Activated CD4-positive, alpha-beta T cell treated with anti-CD3 and anti-CD28 coated beads for 48 hours (primary cell): ENCODE measurements at places on chromosomes 3 and 15.

GRCh38 chr3:123883701-123884202, 380 bp downstream of the MYLK start:
- DNase-seq: no peak

DNA sequence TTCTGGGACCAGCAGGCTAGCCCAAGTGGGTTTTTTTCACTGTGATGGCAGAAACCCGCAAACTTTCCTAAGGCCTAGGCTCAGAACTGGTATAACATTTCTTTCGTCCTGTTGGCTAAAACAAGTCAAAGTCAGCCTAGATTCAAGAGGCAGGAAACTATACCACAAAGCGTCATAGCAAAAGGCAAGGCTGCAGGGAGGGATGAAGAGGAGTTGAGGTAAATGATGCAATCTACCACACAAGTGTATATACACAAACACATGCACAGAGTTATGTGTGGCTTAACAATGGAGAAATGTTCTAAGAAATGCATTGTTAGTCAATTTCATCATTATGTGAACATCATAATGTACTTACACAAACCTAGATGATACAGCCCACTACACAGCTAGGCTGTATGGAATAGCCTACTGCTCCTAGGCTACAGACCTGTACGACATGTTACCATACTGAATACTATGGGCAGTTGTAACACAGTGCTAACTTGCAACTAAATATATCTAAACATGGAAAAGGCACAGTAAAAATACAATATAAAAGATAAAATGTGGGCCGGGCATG, 225.6 kb downstream of the TBL1XR1 start:
- no peak for DNase-seq

- DNase-seq: no peak
These were observed 812.3 kb downstream of the NSUN3 start for GRCh38 chr3:94875149-94875548.

DNA sequence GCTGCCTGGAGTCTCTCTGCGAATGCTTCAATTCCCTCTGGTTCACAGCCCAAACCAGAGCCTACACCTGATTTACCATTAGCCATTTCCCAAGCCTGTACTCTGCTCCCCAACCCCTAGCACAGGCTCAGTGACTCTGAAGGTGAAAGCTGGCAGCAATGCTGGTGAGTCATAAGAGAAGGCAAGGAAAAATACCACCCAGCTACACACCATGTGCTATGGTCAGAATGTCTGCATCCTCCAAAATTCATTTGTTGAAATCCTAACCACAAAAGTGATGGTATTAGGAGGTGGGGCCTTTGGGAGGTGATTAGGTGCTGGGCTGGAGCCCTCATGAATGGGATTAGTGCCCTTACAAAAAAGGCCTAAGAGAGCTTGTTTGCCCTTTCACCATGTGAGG, 117.1 kb upstream of the TJP1 start:
- DNase-seq: no peak

DNA sequence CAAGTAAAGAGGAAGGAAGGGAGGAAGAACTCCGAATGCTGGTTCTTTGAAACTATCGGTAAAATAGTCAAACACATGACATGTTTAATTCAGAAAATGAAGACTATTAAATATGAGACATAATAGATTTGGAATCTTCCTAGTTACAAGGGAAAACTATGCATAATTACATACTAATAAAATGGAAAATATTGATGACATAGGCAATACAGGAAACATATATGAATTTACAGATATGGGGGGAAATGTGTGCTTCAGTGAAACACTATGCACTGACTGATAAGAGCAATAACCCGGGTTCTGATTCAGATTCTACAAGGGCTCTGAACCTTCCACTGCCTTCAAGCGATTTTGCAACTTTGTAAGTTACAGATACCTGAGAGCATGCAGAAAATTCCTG, 185.9 kb downstream of the PDE8A start:
- no peak for DNase-seq

- no peak for DNase-seq
These were observed 143.7 kb upstream of the NAALADL2 start for GRCh38 chr3:174715386-174715785.

GRCh38 chr3:48190911-48191310, 2.7 kb upstream of the CDC25A start:
- no peak for DNase-seq

DNA sequence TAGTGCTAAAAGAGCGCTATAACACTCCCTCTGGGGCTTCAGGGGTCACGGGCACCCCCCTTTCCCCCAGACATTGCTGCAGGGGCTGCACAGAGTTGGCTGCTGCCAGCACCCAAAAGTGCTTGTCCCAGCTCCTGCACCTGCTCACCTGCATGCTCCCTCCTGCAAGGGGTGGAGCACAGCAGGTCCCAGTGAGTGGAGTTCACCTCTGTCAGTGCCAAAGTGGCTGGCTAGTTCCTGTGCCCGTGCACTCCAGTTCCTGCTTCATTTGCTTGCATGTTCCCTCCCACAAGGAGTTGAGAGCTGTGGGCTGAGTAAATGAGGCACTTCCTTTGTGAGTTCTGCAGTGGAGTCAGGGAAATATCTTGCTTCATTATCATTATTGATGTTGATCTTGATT, 476.9 kb downstream of the SQOR start:
- no peak for DNase-seq

- no peak for DNase-seq
These were observed 790.7 kb downstream of the ROBO1 start for GRCh38 chr3:78977073-78977472.

GRCh38 chr3:96756516-96756915, 57.9 kb upstream of the EPHA6 start:
- no peak for DNase-seq

GRCh38 chr15:51314391-51315337, 23.7 kb downstream of the CYP19A1 start:
- DNase-seq: no peak

GRCh38 chr3:128066114-128066513, 13.9 kb downstream of the SEC61A1 start:
- DNase-seq: no peak

GRCh38 chr3:45547764-45548680, 46.5 kb upstream of the LIMD1 start:
- DNase-seq: no peak

- DNase-seq: no peak
These were observed 61.2 kb downstream of the ADAMTSL3 start for GRCh38 chr15:83714939-83715628.

DNA sequence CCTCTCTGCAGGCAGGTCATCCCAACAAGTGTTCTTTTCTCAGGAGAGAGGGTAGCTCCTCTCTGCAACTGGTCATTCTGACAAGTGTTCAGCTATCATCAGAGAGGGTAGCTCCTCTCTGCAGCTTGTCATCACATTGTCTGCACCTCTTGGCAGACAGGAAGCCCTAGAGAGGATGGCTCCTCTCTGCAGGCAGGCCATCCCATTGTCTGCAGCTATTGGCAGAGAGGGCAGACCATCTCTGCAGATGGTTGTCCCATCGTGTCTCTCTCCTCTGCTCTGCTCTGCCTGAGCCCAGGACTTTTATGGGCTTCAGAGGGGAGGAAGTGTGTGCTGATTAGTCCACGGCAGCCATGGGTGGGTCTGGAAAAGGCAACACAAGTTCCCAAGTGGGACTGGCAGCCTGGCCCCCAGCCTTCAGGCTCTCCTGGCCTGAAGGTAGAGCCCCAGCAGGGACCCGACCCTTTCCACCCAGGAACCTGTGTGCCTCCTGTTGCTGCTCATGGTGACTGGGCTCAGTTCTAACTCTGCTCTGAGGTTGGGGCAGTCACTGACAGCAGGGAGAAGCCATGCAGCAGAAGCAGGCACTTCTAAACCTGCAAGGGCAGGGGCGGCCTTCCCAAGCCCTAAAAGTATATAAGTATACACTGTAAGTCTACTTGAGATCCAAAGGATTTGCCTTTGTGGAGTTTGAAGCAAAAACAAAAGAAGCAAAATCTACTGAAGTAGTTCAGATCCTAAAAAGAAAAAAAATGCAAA, 637.9 kb downstream of the PLOD2 start:
- no peak for DNase-seq

GRCh38 chr15:58510715-58511598, 79.2 kb downstream of the LIPC start:
- DNase-seq: no peak

GRCh38 chr15:57305009-57305408, 71.3 kb upstream of the CGNL1 start:
- no peak for DNase-seq

DNA sequence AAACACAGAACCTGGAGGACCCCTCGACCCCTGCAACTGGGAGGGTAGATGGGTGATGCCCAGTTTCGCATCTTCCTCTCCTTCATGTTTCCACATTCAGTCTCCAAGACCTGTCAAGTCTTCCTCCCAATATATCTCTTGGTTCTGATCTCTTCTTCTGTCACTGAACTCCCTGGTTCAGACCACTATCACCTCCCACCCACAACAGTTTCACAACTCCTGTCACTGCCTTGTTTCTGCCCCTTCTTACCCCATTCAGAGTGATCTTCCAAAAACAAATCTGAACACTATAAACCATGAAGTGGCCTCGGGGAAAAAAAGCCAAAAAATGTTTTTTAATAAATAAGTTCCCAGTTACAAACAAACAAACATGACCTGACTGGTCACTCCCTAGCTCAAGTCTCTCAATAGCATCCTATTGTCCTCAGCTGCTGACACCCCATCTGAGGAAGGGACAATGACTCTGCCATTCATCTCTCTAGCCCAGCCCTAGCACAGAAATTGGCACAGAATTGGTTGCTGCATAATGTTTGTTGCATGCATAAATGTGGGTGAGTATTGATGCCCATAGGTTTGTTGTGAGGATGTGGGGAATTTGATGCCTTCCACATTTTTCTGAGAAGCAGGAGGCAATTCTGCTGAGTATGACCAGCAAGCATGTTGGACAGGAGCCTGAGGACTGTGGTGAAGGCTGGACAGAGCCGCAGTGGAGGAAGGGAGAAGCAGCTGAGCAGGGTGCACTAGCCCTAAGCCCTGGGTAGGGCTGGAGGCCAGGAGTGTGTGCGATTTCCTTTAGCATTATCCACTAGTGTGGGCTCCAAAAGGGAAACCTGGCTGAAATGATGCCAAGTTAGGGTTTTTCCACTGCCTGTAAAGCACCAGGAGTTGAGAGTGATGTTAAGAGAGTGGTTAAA, 12.2 kb upstream of the XYLB start:
- no peak for DNase-seq

- no peak for DNase-seq
These were observed 933.5 kb downstream of the SI start for GRCh38 chr3:164144824-164145223.

DNA sequence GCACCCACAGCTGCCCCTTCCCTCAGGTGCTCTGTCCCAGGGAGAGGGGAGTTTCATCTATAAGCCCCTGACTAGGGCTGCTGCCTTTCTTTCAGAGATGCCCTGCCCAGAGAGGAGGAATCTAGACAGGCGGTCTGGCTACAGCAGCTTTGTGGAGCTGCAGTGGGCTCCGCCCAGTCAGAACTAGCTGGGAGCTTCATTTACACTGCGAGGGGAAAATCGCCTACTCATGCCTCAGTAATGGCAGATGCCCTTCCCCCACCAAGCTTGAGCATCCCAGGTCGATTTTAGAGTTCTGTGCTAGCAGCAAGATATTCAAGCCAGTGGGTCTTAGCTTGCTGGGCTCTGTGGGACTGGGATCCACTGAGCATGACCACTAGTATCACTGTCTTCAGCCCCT, 181.2 kb upstream of the RARB start:
- DNase-seq: no peak

DNA sequence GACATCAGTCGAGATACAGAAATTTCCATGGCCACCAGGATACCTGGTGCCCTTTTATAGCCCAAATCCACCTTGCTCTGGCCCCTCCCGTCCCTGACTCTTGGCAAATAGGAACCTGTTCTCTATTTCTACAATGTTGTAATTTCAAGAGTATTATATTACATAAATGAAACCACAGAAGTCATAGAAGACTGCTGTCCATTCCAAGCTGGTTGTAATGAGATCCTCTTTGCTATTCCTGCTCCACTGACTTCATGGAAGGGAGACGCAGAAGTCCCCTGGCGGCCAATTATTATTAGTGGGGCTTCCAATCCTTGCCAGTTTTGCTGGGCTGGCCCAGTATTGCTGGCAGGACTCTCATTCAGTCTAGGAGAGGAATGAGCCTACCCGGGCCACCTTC, 26.6 kb downstream of the DCP1A start:
- no peak for DNase-seq

DNA sequence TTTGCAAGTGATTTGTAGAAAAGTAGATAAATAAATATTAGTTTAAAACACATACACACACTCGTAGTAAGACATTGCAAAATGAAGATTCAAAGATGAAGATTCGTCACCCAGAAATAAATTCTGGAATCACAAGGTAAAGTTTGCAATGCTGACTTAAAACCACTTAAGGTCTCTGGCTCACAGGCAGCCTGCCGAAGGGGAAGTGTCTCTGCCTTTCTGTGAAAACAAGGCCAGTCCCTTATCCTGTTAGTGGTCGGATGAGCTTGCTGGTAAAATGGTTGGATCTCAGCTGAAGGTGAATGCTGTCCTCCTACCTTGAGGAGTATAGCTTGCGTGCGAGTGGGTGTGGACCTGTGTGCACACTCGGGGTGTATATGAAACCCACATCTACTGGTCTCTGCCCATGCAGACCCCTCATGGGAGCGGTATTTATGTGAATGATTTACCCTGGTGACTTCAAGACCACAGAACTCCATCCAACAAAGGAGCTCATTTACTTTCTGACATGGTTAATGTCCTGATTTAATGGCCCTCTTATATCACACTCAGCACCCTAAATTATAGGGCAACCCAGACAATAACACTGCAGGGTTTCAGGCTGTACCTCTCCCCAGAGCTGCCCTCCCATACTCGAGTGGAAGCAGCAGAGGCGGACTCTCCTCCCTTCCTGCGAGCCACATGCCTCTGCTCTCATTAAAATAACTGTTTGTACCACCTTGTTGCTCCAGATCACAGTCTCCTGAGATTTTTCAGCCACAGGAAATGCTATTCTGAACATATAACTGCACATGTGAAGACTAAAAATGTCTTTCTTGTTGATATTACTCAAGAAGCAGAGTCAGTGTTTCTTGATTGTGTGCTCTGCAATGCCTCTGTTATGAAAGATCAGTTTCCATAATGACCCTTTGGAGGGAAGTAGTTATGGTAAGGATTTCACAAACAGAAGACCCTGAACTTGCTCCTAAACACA, 45.9 kb upstream of the ALDH1A3 start:
- no peak for DNase-seq

DNA sequence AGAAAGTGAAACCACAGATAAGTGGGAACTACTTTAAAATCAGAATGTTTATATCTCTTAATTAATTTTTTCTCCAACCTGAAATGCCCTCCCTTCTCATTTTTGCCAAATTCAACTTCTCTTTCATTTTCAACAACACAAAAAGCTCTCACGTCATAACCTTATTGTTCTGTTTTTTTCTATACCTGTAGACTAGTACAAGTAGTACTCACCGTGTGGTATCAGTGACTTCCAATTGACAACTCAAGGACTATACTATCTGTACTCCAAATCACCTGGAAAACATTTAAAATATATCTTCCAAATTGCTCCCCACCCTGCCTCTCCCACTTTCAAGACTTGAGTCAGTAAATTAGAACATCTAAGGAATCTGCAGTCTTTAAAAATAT, 72.8 kb upstream of the ZNF280D start:
- no peak for DNase-seq

DNA sequence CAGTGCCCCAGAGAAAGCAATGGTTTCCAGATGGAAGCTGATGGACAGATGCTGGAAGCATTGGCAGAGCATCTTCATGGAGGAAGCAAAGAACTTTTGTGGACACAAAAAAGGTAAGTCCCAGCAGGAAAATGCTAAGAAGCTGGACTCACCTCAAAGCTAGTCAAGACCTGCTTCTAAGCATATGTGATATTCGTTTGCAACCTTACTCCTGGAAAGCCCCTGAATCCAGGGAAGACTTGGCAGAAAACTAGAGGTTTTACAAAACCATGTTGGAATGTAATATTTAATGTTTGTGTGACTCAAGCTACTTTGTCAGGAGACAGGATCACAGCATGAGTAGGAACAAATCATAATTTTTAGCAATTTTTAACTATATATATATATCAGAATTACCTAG, 288.2 kb downstream of the BCHE start:
- DNase-seq: no peak
